ENCODE measurements at places on chromosomes 4 and X.

GRCh38 chr4:6916069-6916586 lies 6.5 kb downstream of the TBC1D14 start:
- DNase-seq = no peak

DNA sequence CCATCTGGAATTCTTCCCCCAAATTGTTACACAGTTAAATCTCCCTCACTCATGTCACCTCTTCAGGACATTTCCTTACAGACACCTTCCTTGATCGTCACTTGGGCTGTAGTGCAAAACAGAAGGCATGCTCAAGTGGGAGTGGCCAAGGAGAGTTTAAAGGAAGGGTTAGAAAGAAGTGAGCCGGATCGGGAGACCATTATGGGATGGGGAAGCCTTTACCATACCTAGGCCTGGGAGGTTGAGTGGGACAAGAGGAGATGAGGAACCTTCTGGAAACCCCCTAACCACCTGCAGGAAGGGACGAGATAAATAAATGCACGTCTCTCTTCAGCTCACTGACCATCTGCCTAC lies 102.7 kb downstream of the UCHL1 start:
- DNase-seq = no peak

- no peak for DNase-seq
These were observed 258.6 kb downstream of the FAT4 start for GRCh38 chr4:125573368-125573767.

GRCh38 chrX:40539214-40540142 lies 41.3 kb upstream of the ATP6AP2 start:
- peak; percentile 21 for DNase-seq

DNA sequence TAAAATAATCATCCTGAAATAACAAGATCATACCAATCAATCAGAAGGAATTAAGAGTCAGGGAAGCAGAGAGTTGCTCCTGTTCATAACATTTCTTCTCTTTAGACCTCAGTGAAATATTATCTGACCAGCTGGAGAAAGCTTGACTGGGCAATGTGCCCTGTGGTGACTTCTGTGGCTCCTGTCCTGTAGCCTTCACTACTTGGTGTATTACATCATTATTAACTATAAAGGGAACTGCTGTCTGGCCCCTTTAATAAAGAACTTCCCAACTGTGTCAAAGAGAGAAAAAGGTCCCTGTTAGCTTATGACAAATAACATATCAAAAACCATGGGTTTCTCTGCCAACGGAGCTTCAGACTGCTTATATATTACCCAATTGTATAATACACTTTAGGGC lies 18.0 kb downstream of the OPHN1 start:
- DNase-seq = no peak

GRCh38 chr4:123587983-123588494 lies 191.4 kb downstream of the SPRY1 start:
- no peak for DNase-seq

- no peak for DNase-seq
These were observed 30.1 kb downstream of the USP46 start for GRCh38 chr4:52628974-52629373.

DNA sequence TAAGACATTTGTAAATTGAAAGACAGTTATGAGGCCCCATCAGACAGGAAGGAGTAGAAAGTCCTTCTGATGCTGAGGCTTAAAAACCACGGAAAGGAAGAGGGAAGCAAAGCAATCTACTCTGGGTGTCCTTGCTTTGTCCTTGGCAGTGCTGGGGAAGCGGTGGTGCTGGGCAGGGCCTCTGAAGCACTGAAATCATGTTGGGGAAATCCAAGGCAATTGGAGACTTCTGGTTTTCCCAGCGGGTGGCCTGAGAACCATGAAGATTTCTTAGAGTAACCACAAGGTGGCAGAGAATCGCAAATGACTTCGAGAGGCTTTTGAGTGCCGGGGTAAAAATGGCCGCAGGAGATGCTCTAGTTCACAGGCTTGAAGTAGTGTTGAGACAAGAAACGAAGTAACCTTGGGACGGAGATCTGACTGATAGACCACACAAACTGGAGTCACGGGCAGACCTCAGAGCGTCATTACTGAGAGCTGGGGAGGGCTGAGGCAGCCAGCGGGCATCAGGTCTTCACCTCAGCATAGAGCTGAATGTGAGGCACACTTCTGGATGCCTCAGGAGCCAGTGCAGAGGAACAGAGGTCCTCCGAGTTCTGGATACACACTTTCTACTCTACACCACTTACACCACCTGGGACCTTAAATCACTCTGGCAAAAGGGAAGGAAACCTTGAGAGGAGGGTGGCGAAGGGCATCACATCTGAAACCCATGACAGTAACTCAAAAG lies 130.7 kb upstream of the GPRIN3 start:
- peak; percentile 2 for DNase-seq

- DNase-seq = no peak
These were observed 104.6 kb upstream of the LRPAP1 start for GRCh38 chr4:3636646-3637320.

- DNase-seq = no peak
These were observed 2090.4 kb upstream of the TENM3 start for GRCh38 chr4:180152831-180153230.

DNA sequence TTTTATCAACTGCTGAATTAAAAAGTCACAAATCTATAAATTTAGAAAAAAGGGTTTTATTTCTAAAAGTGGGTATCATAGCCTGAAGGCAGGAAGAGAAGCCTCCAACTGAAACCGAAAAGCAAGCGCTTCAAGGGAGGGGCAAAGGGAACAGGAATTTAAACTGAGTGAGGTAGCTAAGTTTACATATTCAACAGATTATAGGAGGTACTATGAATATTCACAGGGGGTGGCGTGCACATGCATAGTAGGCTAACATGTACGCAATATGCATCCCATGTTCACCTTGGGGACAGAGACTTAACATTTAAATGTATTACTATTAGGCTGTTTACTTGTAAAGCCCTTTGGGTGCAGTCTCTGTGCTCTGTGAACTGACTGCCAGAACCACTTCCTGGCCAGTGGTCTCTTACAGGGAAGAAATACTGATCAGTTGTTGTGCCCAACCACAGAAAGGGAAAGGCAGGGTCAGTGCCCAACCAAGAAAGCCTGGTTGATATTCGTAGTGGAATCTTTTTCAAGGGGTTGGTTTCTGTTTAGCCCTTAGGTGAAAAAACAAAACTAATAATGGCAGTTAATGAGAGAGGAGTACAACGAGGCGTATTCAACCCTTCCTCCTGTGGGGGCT lies 168.7 kb upstream of the GALNTL6 start:
- DNase-seq = no peak

GRCh38 chr4:71566856-71567255 lies 217.0 kb downstream of the GC start:
- no peak for DNase-seq

GRCh38 chr4:7394681-7395451 lies 39.9 kb downstream of the PSAPL1 start:
- no peak for DNase-seq

- no peak for DNase-seq
These were observed 30.4 kb upstream of the PAGE1 start for GRCh38 chrX:49725923-49726904.

DNA sequence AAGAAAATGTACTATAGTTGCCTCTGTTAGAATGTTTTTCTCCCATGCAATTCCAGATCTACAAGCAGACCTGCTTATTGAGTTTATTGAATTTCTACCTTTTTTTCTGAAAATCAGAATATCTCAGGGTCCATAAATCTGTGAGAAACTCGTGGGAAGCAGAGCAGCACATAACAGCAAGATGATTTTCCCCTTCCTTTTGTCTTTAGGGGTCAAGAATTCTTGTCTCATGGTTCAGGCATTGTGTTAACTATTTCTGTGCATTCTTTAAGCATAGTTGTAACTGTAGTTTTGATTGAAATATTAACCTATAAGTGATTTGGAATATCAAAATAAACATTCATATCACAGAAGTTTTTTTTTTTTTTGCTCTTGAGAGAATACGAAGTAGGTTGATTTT lies 11.4 kb downstream of the EDNRA start:
- no peak for DNase-seq

GRCh38 chr4:165541851-165542459 lies 163.1 kb downstream of the CPE start:
- DNase-seq = no peak

GRCh38 chr4:165464813-165465381 lies 86.1 kb downstream of the CPE start:
- DNase-seq = no peak

- no peak for DNase-seq
These were observed 30.6 kb upstream of the CCKAR start for GRCh38 chr4:26520728-26521450.

- DNase-seq = no peak
These were observed 48.8 kb upstream of the SHOX start for GRCh38 chrX:581720-582298.

DNA sequence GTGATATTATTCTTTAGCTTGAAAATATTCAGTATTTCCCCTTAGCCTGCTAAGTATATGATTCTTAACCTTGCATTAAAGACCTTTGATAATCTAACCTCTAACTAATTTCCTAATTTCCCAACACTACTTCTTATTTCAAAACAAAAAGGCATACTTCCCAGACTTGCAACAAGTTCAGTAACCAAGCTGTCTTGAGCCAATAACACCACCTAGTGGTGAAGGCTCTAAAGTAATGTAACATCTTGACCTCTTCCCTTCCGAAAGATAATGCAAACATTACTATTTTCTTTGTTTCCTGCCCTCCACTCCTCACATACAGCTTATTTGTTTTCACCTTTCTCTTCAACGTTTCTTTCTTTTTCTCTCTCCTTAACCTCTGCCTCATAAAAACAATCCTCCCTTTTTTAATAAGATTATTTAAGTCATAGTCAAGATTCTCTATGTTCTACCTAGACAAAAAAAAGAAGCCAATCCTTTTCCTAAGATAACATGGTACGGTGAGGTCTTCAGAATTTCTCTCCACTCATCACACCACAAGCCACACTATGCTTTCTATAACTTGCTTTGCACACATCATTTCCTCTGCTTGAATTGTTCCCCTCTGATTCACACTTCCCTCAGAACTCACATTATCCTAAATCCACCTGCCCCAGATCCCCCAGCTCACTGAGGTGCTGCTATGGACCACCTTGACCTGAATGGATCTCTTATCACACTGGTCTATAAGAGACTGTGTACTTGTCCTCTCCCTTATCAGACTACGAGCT lies 3.5 kb downstream of the FAT1 start:
- no peak for DNase-seq

- DNase-seq = no peak
These were observed 23.8 kb downstream of the ZFX start for GRCh38 chrX:24173115-24173847.

DNA sequence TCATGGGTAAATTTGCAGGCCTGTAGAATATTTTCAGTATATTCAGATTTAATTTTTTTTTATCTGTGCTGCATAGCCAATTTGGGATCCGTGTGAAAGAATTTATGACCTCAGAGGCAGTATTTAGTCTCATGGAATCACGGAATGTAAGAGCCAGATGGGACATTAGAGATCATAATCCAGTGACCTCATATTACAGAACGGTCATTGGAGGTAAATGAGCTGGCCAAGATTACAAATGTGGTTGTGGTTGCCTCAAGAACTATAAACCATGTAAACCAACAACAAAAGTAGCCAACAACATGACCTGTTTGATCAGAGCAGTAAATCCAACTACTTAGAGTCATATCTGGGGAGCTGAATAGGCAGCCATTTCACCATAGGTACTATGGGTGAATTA lies 71.6 kb downstream of the AMOT start:
- DNase-seq = no peak

GRCh38 chrX:81957900-81958545 lies 756.1 kb downstream of the SH3BGRL start:
- no peak for DNase-seq

- DNase-seq = no peak
These were observed 146.7 kb downstream of the TET2 start for GRCh38 chr4:105293360-105293759.

GRCh38 chr4:119661231-119661630 lies 32.6 kb upstream of the PDE5A start:
- no peak for DNase-seq

DNA sequence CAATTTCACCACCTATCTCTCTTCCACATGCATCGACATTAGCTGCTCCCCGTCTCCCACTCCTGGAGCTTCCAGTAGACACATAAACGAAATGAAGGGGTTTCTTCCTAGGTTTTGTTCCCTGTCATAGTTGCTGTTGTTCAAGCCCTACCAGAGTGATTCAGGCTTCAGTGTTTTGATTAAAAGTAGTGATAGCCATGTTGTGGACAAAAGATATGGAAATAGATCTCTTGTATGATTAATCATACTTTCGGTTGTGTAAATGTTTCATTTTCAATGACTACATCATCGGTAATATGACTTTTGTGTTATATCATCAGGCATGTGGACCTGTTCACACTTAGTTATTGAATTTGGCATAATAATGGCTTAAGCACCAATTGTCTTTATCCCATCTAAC lies 96.5 kb upstream of the KLF3 start:
- no peak for DNase-seq

GRCh38 chr4:73577371-73577770 lies 42.9 kb downstream of the RASSF6 start:
- no peak for DNase-seq

GRCh38 chr4:107037199-107037584 lies 1.1 kb upstream of the DKK2 start:
- no peak for DNase-seq

DNA sequence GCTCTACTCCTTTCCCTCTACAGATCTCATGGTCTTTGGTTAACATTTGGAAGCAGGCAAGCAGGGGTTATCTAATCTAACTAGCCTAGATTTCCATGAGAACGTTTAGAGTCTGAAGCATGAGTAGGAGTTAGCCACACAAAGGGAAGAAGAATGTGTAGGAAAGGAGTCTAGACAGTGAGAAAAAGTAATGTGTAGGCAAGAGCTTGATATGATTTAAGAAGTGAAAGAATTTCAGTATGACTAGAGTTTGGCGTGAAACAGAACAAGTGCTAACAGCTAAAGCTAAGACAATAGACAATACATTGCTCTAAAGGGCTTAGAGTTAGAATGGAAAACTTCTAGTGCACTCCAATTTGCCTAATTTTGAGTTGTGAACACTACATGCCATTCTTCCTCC lies 10.8 kb downstream of the CXCL8 start:
- no peak for DNase-seq

- DNase-seq = no peak
These were observed 28.4 kb downstream of the ASMTL start for GRCh38 chrX:1424147-1424851.

GRCh38 chr4:157514711-157515110 lies 294.2 kb downstream of the GRIA2 start:
- no peak for DNase-seq

DNA sequence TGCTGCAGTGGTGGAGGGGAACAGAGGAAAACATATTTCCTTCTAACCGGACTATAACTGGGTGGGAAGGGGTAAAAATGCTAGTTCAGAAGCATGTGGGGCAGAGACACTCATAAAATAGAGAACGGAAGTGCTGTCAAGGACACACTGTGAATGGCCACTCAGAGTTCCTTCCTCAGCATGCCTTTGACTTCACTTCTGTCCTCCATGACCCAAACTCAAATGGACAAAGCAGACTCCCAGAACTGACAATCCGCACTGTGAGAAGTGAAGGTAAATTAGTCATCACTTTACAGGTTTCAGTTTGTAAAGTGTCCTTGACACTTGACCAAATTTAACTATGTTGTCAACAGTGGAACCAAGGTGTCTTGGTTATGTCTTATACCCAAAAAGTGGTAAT lies 30.2 kb upstream of the ELF2 start:
- DNase-seq = no peak
